Large intestine (tissue), 12 donors: ENCODE measurements at places on chromosomes 16 and 17. TPM values are rescaled to one million over a fixed set of nuclear protein-coding genes. Genes with fewer than 3 reads are reported as not detected.
A peak's percentile ranks its signal among the peaks of the same experiment; 100 is the strongest.

- no peaks in the 10 kb centered on the region for H3K4me1 ChIP-seq
- H3K27me3 ChIP-seq = peaks cover 3% of the 10 kb centered on the region
- no peak for DNase-seq
- no peak overlapping the region for H3K4me3 ChIP-seq
Measured at GRCh38 chr16:68406458-68407152, 41.7 kb downstream of the SMPD3 start.

GRCh38 chr16:85081038-85081437 is 31.2 kb downstream of the CIBAR2 start:
- no peak overlapping the region for H3K27ac ChIP-seq
- no peaks in the 10 kb centered on the region for H3K27me3 ChIP-seq
- H3K4me3 ChIP-seq = no peak overlapping the region
- H3K36me3 ChIP-seq = peaks cover 31% of the 10 kb centered on the region
- no peak for DNase-seq

- no peak overlapping the region for H3K27ac ChIP-seq
- DNase-seq = no peak
- H3K4me3 ChIP-seq = no peak overlapping the region
- no peaks in the 10 kb centered on the region for H3K4me1 ChIP-seq
- no peaks in the 10 kb centered on the region for H3K27me3 ChIP-seq
Measured at GRCh38 chr17:65790241-65790640, 228.8 kb upstream of the AXIN2 start.

GRCh38 chr17:16259926-16260325 is 42.9 kb downstream of the PIGL start:
- H3K27ac ChIP-seq = no peak overlapping the region
- no peaks in the 10 kb centered on the region for H3K36me3 ChIP-seq
- no peaks in the 10 kb centered on the region for H3K27me3 ChIP-seq
- DNase-seq = no peak

DNA sequence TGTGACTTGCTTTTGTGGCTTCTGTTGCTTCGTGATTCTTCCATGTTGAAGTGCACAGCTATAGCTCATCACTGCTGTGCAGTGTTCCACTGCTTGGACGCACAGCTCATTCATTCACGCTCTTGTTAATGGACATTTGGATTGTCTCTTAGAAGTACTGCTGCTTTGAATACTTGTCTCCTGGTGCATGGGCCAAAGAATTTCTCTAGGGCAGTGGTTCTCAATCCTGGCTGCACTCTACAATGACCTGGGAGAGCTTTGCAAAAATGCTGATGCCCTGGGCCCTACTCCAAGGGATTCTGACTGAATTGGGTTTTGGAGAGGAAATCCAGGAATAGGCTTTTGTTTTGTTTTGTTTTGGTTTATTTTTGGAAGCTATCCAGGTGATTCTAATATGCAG is 20.0 kb downstream of the CCL17 start:
- no peak overlapping the region for H3K4me3 ChIP-seq
- H3K27ac ChIP-seq = no peak overlapping the region
- H3K4me1 ChIP-seq = no peaks in the 10 kb centered on the region
- no peak for DNase-seq

DNA sequence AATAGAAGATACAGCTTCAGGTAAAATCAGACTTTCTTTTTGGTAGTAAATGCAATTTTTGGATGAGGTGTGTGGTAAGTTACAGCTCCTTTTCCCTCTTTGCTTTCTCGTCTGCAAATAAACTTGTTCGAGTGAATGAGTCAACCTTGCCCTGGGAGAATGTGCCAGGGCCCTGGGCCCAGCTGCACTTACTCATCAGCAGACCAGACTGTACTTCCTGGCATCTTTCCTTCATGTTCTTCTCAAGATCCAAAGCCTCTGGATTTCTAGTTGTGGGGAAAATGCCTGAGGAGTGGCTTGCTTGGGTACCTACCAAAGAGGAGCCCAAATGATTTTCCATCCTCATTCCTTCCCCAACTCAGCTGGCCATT is 5.4 kb upstream of the G6PC1 start:
- H3K4me3 ChIP-seq = no peak overlapping the region
- peak overlapping the region; percentile 88 for H3K27ac ChIP-seq
- H3K4me1 ChIP-seq = peaks cover 62% of the 10 kb centered on the region

DNA sequence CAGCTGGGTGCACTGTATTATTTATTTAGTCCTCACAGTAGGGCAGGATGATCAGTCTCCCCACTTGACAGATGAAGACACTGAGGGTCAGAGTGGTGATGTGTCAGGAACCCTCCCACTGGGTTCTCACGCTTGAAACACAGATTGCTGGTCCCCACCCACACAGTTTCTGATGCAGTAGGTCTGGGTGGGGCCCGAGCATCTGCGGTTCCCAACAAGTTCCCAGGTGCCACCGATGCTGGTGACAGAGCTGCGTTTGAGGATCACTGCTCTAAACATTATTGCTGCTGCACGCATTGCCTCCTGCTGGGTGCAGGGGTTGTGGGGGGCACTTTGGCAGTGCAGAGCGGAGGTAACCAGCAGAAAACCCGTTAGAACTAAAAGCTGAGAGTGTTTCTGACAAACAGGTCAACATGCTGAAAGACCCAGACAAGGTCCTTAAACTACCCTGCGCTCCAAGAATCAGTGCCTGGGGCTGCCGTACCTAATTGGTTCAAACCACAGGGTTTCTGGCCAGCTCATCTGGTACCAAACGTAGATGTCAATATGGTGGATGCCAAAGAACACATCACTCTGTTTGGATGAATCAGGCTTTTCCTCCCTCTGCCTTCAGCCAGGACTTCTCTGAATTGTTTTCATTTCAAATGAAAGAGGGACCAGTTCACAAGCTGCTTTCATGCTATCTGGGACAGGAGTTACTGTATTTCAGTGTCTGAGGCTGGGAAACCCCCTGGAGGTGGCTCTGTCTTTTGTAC is 76.0 kb downstream of the ABCC1 start:
- H3K36me3 ChIP-seq = peaks cover under 1% of the 10 kb centered on the region
- H3K27me3 ChIP-seq = no peaks in the 10 kb centered on the region
- DNase-seq = no peak
- H3K27ac ChIP-seq = no peak overlapping the region

- no peaks in the 10 kb centered on the region for H3K36me3 ChIP-seq
- no peaks in the 10 kb centered on the region for H3K27me3 ChIP-seq
- no peaks in the 10 kb centered on the region for H3K4me1 ChIP-seq
Measured at GRCh38 chr16:61435346-61435745, 600.9 kb downstream of the CDH8 start.

GRCh38 chr16:81646561-81646960 is 132.5 kb upstream of the PLCG2 start:
- peaks cover 2% of the 10 kb centered on the region for H3K4me1 ChIP-seq
- H3K27ac ChIP-seq = no peak overlapping the region
- H3K36me3 ChIP-seq = peaks cover 21% of the 10 kb centered on the region

- H3K27ac ChIP-seq = no peak overlapping the region
- no peak overlapping the region for H3K4me3 ChIP-seq
- H3K27me3 ChIP-seq = peaks cover 22% of the 10 kb centered on the region
- no peaks in the 10 kb centered on the region for H3K36me3 ChIP-seq
- H3K4me1 ChIP-seq = no peaks in the 10 kb centered on the region
Measured at GRCh38 chr16:22661161-22661647, 150.5 kb downstream of the NPIPB5 start.

RBFOX1 gene
- polyA plus RNA-seq = 1.3 TPM

EVI2A gene
- 3.8 TPM for polyA plus RNA-seq

SLC16A13 gene
- polyA plus RNA-seq = 16.9 TPM

GRAP gene
- 2.9 TPM for polyA plus RNA-seq

NPIPA3 gene
- polyA plus RNA-seq = 1.1 TPM

GCGR gene
- polyA plus RNA-seq = 2.5 TPM

SGCA gene
- polyA plus RNA-seq = 1.2 TPM
